AG10803 (cell line): ENCODE measurements at places on chromosomes 1 and 21.

GRCh38 chr1:8482979-8483381 is 165.1 kb downstream of the SLC45A1 start:
- peak; percentile 34 for DNase-seq

GRCh38 chr1:156648951-156649350 is 7.0 kb downstream of the BCAN start:
- no peak for DNase-seq

- DNase-seq, result no peak
Measured at GRCh38 chr1:110089561-110090275, 19.2 kb upstream of the ALX3 start.

GRCh38 chr1:47781171-47781959 is 215.8 kb downstream of the TRABD2B start:
- DNase-seq, result no peak

DNA sequence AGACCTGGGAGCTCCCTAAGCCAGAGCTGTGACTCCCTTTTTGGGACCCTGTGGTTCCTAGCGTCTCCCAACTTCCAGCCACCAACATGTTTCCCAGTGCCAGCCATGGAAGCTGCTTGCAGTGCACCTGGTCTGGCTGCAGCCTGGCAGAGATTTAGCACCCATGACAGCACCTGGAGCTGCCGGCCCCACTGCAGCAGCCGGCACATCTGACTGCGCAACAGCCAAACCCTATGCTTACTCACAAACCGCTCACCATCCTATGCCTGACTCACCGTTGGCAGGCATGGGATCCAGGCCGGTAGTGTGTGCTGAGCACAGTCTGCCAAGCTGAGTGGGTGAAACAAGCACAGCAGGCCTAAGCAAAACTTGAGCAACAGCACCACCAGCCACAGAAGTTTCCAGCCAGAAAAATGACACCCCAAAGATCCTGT is 435.9 kb upstream of the PRMT6 start:
- peak; percentile 31 for DNase-seq

- DNase-seq, result peak; percentile 4
Measured at GRCh38 chr1:76142771-76143540, 68.4 kb downstream of the ST6GALNAC3 start.

GRCh38 chr1:155473151-155473821 is 89.3 kb downstream of the ASH1L start:
- no peak for DNase-seq

DNA sequence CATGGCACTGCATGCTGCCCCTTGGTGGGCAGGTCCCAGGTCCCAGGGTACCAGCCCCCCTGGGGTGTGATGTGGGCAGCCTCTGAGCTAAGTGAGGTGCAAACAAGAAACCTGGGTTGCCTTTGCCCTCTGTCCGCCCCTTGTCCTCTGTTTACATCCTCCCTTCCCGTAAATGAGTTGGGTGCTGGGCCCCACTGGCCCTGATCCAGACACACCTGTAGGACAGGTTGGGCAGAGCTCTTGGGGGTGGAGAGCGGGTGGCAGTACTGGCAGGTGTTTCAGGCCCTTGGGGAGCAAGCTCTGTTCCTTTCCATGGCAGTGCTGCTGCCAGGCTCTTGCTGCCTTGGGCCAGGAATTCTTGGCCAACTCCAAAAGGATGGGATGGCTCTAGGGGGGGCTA is 35.8 kb downstream of the ELF3 start:
- no peak for DNase-seq

- DNase-seq, result peak; percentile 56
Measured at GRCh38 chr1:6727535-6727934, 25.9 kb upstream of the DNAJC11 start.

DNA sequence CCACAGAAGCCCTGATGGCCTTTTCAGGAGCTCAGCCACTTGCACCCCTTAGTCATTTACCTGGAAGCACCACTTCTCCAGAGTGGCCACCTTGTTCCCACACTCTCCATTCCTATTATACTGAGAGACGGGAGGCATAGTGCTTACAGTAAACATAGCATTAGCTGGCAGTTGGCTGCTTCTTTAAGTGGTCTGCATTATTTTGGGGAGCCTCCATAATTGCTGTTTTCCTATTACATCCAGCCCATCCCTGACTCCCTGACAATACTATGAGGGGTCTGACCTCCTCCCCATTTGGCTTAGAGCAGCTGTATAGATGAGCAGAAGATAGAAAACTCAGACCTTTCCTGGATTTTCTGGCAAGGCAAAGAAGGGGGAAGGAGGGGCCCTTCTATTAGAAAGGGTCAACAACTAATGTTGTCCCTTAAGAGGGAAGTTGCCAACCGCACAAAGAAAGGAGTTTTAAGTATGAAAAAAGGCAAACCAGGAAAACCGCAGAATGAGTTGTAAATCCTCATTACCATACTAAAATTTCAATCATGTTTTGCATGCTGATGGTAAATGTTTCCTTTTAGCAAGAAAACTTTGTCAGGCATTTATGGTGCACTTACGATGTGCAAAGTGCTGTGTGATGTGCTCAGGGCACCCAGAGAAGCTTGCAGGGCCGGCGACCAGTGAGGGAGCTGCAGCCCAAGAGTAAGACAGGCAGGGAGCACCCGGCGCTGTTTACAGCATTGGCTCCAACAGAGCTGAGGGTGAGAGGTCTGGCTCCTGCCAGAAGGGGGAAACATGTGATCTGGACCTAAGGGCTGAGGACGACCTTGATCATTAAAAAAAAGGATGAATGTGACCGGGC is 167.3 kb downstream of the ZZZ3 start:
- peak; percentile 68 for DNase-seq
